ENCODE measurements at places on chromosomes 13 and 19.

DNA sequence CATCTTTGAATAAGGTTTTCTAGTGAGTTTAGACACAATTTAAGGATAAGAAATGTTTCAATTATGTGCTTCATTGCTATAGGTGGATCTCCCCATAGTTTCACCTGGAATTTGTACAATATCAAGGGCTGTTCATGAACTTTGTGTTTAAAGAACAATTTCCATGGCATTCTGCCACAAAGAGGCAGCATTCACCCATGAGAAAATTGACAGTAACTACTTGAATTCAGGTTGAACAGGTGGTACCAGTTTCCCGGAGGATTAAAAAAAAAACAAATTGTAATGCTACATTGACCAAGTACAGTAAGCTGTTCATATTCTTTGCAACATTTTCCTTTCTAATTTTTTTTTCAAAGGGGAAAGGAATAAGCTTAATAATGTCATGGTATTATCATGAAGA is 9.1 kb downstream of the SLITRK5 start:
- no peak for DNase-seq

GRCh38 chr13:98452851-98453843 is 123.8 kb downstream of the STK24 start:
- DNase-seq: no peak

GRCh38 chr13:71493189-71493588 is 373.8 kb downstream of the DACH1 start:
- DNase-seq: no peak

- peak; percentile 16 for DNase-seq
Measured at GRCh38 chr19:45577111-45577905, 7.3 kb downstream of the OPA3 start.

GRCh38 chr19:40147693-40148347 is 43.4 kb upstream of the MAP3K10 start:
- peak; percentile 53 for DNase-seq

DNA sequence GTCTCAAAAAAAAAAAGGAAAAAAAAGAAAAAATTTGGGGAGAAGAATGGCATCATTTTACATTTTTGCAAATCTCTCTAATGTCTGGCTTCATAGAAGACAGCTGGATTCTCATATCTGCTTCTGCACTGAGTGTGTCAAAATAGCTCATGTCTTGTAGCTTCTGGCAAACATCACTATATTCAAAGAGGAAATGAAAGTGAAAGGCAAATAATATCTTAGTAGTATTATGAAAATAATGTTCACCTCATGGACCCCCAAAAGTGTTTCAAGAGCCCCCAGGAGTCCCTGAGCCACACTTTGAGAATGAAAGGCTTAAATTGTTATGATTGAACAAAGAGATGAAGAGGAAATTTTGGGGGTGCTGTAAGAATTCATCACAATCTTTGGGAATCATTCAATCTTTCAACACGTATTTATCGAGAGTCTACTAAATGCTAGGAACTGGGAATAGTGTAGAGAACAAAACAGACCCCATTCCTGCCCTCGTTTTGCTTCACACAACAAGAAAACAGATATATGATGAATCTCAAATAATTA is 1.2 kb upstream of the SLC6A16 start:
- no peak for DNase-seq

DNA sequence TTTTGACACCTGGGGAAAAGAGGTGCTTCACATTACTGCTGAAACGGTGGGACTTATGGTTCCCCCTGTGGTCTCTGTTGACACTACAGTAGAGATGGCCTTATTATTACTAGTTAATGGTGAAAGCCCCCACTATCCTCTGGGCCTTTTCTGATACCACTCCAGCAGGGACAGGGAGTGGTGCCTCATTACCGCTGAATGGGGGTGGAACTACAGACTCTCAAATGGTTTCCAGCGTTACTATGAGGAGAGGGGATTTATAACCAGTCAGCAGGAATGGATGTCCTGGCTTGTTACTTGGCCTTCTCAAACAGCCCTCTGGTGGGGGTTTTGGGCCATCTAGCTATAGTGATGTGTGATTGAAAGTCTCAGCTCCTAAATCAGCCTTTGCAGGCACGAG is 96.7 kb upstream of the DIAPH3 start:
- DNase-seq: no peak

GRCh38 chr13:46035066-46035465 is 17.5 kb downstream of the ZC3H13 start:
- DNase-seq: no peak

DNA sequence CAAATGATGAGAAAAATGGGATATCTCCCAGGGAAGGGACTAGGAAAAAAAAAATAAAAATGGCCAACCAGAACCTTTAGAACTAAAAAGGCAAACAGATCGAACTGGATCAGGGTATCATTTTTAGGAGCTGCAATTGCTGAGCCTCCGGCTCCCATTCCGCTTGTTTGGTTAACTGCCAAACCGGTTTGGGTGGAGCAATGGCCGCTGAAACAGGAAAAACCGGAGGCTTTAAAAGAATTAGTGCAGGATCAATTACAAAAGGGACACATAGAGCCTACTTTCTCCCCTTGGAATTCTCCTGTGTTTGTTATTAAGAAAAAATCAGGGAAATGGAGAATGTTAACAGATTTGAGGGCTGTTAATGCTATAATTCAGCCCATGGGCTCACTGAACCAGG is 12.7 kb upstream of the ZNF443 start:
- DNase-seq: no peak

- DNase-seq: no peak
Measured at GRCh38 chr13:99978799-99979452, 2.7 kb upstream of the ZIC2 start.

GRCh38 chr13:52638666-52639328 is 3.4 kb upstream of the HNRNPA1L2 start:
- DNase-seq: no peak

GRCh38 chr13:103884101-103884723 is 818.0 kb upstream of the SLC10A2 start:
- DNase-seq: no peak

Measured in activated CD4-positive, alpha-beta T cell treated with anti-CD3 and anti-CD28 coated beads, Interleukin-10, Interleukin-2, amounts not matched to agents 100 ng/mL and 50 ng/mL, durations not matched to agents 16 hours and 8 hours (primary cell).